Karpas-422 (cell line): ENCODE measurements at places on chromosomes 7 and 10. TPM values are rescaled to one million over a fixed set of nuclear protein-coding genes. Genes with fewer than 3 reads are reported as not detected.

GRCh38 chr7:79317728-79318127, 135.7 kb downstream of the MAGI2 start:
- DNase-seq, result no peak

GRCh38 chr7:151460474-151460855, 20.5 kb upstream of the CRYGN start:
- no peak for DNase-seq

DNA sequence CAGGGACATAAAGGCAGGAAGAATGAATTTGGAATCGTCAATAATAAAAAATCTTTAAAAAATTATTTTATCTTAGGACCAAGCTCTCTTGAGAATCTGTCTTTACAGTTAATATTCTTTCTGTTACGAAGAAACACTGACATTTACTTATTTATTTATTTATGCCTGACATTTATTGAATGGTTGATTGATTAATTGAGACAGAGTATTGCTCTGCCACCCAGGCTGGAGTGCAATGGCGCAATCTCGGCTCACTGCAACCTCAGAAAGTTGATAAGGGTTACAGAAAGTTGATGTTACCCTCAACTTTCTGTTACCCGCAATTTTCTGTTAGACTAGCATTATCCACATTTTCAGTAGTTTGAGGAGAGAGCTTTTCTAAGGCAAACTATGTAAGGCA, 70.1 kb downstream of the CHCHD3 start:
- DNase-seq, result no peak

DNA sequence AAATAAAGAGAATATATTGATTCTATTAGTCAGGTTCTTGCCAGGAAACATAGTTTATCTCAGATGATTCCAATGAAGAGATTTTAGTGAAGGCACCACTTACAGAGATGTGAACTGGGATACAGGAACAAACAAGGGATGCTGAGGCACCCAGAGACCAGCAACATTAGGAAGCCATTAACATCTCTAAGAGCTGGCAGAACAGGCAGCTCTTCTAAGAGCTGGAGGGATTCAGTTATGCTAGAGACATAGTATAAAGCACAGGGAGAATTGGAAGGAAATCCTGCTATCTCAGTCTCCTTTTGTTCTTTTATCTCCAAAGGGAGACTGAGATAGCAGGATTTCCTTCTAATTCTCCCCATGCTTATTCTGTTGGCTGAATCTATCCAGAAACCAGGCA, 22.0 kb downstream of the OR6B1 start:
- no peak for DNase-seq

- no peak for DNase-seq
These were observed 34.9 kb downstream of the CHST15 start for GRCh38 chr10:124058346-124059003.

- no peak for DNase-seq
These were observed 16.5 kb downstream of the TFPI2 start for GRCh38 chr7:93873998-93874574.

DNA sequence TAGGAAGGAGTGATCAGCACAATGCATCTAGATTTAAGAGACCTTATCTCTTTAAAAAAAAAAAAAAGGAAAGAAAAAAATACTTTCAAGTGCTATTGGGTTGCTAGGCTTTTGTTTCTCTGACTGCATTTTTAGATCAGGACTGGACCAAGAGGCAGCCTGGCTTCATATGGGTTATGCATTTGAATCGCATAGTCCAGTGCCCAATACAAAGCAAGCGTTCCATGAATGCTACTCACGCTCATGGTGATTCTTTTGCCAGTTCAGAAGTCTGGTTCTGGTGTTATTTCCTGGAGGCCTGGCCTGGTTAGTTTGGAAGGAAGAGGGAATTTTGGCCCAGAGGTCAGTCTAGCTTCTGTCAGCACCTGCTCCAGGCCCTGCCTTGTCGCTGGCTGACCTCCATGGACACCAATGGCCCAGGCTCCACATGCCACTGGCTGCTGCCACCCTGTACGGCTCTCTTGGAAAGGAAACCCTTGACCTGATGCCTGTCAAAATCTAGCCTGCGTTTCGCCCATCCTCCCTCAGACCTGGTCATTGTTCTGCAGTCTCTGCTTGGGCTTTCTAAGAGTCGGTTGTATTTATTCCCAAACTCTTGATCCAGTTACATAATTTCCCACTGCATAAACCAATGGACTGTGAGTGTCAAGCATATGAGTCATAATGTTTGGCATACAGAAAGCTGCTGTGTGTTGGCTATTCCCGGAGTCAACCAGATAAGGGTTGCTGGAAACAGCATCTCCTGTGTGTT, 74.3 kb upstream of the MKX start:
- no peak for DNase-seq

GRCh38 chr7:988426-988911, 5.5 kb downstream of the CYP2W1 start:
- no peak for DNase-seq

DNA sequence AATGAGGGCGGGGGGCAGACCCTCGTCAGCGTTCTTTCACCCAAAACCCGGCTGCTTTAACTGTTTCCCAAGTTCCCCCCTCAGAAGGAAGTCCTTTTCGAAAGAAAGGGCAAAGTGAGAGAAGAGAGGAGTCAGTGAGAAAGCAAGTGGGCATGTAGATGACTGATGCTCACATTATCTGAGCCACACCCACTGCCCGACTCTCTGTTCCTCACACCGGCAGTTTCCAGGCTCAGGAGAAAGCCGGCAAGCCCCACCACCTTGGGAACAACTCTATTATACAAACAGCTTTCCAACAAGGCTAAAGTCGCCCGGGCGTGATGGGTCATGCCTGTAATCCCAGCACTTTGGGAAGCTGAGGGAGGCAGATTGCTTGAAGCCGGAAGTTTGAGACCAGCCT, 23.1 kb downstream of the RCC1L start:
- no peak for DNase-seq

DNA sequence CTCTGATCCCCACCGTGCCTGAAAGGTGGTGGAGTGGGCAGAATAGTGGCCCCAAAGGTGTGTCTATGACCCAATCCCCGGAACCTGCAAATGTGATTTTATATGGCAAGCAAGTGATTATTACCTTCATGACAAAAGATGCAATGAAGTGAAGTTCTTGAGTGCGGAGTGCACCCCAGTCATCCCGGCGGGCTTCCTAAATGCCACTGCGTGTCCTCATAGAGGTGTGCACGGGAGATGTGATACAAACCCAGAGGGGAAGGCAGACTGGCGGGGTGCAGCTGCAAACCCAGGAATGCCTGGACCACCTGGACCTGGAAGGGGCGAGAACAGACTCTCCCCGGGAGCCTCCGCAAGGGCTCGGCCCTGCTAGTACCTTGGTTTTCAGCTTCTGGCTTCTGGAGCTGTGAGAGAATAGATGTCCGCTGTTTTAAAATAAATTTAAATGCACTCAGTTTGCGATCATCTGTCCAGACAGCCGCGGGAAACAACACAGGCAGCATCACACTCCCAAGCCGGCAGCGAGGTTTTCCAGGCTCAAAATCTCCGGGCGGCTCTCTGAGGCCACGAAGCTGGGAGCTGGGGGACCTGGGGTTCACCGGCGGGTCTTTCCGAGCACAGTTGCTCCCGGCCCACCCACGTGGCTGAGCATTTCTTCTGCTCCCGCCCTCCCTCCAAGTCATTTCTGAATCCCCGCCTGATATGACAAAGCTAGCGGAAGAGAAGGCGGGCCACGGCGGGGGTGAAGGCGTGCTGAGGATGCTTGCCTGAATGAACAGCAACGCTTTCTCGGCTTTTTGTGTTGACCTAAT, 50.4 kb upstream of the EBF3 start:
- no peak for DNase-seq

PDZD7 gene
- 2.6 and 3.0 TPM in 2 replicates for total RNA-seq

TMEM270 gene
- total RNA-seq, result not detected in 2 replicates

AGAP4 gene
- total RNA-seq, result 12.2 and 14.8 TPM in 2 replicates

MYL10 gene
- total RNA-seq, result not detected in 2 replicates

FAM25C gene
- not detected in 2 replicates for total RNA-seq

MACC1 gene
- total RNA-seq, result 30.4 and 49.9 TPM in 2 replicates
